Stimulated activated CD8-positive, alpha-beta memory T cell treated with anti-CD3 and anti-CD28 coated beads, Interleukin-7, amount 100 ng/mL, for 1 hour (primary cell): ENCODE measurements at places on chromosomes 11 and 22.

GRCh38 chr22:45441138-45441537 lies 27.6 kb downstream of the RIBC2 start:
- DNase-seq = no peak

DNA sequence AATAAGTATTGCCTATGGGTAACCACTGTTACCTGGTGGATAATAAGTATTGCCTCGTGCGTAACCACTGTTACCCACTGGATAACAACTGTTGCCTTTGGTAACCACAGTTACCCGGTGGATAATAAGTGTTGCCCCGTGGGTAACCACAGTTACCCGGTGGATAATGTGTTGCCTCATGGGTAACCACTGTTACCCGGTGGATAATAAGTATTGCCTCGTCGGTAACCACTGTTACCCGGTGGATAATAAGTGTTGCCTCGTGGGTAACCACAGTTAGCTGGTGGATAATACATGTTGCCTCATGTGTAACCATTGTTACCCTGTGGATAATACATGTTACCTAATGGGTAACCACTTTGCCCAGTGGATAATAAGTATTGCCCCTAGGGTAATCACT lies 9.8 kb upstream of the NXPE4 start:
- DNase-seq = no peak

DNA sequence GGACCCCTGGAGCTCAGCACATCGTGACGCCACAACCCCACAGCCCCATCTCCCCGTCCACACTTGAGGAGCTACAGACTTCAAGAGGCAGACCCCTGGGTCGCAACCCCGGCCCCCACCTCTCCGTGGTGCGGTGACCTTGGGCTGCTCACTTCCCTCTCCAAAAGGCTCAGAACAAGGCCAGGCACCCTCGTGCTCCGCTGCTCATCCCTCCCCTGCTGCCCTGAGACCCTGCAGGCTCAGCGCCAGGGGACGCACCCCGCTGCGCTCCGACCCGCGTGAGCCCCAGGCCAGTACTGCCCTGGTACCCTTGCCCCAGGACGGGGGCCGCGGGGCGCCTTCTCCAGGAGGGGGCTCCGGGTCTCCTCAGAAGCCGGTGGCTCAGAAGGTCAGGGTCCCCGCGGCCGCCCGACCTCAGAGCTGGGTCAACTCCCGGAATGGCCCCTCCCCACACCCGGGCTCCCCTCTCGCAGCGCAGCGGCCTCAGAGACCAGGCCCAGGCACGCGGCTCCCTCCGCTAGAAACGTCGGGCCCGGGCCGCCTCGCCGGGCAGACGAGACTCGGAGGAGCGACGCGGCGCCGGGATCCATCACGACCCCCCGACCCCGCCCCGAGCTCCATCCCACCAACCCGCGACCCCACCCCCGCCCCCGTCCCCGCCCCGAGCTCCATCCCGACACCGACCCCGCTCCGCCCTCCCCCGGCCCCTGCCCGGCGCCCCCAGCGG lies 563 bp downstream of the GATD1 start:
- DNase-seq = no peak

- no peak for DNase-seq
Observed at GRCh38 chr11:63764679-63765647, 3.6 kb downstream of the ZFTA start.

DNA sequence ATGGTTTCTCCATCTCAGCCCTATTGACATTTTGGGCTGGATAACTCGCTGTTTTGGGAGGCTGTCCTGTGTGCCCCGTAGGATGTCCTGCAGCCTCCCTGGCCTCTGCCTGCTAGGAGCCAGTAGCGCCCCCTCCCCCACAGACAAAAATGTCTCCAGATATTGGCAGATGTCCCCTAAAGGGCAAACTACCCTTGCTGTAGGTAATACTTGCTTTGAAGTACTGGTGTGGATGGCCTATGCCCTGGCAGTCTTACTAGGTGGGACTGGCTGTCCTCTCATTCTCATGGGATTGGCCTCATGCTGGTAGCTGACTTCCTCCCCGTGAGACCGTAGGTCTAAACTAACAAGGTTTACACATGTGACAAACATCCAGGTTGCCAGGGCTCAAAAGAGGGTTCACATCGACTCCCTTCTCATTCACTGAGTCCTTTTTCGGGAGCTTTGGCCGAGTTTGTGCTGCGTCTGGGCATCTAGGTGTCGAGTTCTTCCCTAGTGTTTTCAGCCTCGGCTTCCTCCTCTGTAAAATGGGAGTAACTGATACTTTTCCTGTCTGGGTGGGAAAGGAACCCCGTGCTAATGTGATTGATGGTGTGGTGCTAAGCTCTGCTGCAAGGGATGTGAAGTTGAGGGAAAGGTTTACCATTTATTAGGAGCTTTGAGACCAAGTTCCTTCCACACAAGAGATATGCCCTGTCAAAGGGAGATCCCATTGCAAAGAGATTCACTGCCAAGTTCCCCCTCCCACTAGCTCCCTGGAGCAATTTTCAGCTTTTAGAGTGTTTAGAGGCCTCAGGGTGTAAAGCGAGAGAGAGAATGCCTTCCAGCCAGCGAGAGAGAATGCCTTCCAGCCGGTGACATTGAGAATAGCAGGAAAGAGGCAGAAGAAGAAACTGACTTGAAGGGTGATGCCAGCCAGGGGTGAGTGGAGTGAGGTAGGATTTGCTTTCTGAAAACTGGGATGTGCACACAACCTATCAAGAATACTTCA lies 17.0 kb downstream of the PTPRJ start:
- DNase-seq = no peak

- no peak for DNase-seq
Observed at GRCh38 chr22:35522225-35523149, 18.1 kb upstream of the RASD2 start.

GRCh38 chr22:24803064-24803542 lies 2.9 kb upstream of the SGSM1 start:
- DNase-seq = peak; percentile 14

GRCh38 chr11:93668171-93668570 lies 6.7 kb downstream of the CEP295 start:
- no peak for DNase-seq

GRCh38 chr22:38657045-38657909 lies 839 bp downstream of the CBY1 start:
- DNase-seq = no peak

DNA sequence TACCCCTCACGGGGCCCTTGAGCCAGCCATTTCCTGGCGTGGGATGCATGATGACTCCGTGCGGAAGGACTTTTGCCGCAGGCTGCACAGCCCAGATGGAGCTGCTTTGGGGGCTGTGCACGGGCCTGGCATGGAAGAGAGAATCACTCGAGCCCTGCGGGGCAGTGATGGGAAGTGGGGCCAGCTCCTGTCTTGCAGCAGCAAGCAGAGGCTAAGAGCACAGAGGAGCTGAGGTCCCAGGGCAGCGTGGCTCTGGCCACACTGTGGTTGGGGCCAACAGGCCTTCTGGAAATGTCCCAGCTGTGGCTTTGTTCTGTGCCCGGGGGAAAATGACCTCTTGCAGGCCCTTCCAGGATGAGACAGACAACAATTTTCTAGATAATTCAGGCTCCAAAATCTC lies 92.7 kb upstream of the TIMP3 start:
- no peak for DNase-seq

DNA sequence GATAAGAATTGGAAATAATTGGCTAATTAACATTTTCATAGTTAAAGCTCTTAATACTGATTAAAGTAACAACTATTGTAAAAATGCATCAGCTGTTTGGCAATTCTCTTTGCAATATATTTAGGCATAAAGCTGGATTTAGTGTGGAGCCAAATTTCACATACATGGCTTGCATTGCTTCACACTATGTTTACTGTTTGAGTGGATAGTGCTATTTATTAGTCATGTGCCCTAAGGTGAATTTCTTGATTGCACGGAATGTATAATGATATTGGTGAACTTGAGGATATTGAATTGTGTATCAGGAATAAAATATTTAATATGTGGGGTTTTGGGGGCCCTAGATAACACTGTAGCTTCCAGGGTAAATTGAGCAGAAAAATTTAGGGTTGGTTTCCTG lies 100.9 kb downstream of the AASDHPPT start:
- no peak for DNase-seq

- DNase-seq = no peak
Observed at GRCh38 chr11:46071091-46071490, 50.2 kb downstream of the PHF21A start.

DNA sequence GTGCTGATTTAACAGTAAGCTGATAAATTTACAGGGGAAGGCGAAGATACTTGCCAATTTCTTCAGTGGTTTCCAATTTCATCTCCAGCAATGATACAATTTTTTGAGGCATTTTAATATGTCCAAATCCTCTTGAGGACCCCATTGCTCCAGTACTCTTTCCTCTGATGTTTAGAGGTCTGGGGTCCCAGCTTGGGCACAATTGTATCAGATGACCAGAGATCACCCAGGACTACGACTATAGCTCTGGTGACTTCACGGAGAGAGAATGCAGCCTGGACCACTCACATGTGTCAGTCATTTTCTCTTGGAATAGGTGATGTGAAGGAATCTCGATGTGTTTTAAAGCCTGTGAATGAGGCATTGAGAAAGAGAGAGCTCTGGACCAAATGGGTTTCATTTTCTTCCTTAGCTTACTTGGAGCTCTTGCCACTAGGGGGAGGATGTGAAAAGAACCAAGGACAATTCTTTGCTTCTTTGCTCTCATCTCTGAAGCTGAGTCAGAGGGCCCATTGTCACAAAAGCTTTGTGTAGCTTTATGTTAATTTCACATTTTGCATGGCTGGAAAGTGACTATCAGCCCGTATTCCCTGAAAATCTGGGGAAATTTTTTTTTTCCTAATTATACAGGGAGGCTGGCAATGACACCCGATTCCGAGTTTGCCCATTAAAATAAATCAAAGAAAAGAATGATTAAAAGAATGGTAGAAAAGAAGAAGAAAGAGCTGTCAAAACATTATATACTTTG lies 6.7 kb upstream of the CCDC90B start:
- no peak for DNase-seq

GRCh38 chr22:29786031-29786430 lies 18.9 kb downstream of the UQCR10 start:
- no peak for DNase-seq

DNA sequence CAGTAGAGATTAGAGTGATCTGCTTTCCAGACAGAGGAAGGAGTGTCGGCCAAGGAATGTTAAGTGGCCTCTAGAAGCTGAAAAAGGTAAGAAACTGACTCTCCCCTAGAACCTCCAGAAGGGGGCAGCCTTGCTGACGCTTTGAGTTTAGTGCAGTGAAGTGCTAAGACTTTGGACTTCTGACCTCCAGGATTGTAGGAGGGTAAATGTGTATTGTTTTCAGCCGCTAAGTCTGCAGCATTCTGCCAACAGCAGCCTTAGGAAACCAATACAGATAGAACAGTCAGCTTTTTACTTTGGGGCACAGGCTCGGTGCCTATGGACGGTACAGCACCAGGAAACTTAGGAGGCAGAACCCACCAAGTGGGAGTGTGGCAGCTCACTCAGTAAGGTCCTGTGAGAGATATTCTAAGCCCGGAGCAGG lies 3.6 kb upstream of the TBC1D22A start:
- no peak for DNase-seq

- DNase-seq = no peak
Observed at GRCh38 chr11:104623518-104623917, 274.7 kb downstream of the CASP12 start.

DNA sequence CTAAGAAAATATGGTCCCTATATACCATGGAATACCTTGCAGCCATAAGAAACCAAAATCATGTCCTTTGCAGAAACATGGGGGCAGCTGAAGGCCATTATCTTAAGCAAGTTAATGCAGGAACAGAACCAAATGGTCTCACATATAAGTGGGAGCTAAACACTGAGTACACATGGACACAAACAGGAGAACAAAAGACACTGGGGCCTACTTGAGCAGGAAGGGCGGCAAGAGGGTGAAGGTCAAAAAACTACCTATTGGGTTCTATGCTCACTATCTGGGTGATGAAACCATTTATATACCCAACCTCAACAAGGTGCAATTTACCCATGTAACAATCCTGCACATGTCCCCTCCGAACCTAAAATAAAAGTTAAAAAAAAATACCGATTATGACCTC lies 22.5 kb downstream of the GAS2 start:
- DNase-seq = no peak

DNA sequence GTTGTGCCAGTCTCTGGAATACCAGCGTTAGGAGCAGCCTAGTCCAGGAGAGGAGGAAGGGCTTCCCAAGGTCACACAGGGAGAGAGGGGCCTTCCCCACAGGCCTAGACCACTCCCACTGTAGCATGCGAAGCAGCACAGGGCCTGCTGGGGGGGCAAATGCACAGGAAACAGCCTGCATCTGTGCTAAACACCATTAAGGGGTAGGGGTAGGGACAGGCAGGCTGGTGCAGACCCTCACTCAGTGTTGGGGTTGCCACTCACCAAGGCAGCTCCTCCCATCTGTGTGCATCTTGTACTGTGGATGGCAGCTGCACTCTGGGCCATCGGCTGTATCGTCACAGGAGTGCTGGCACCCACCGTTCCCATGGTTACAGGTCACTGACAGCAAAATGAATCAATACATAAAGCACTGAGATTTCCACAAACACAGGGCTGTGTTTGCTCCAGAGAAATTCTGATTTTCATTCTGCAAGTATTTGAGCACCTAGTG lies 24.9 kb downstream of the SCUBE2 start:
- no peak for DNase-seq

DNA sequence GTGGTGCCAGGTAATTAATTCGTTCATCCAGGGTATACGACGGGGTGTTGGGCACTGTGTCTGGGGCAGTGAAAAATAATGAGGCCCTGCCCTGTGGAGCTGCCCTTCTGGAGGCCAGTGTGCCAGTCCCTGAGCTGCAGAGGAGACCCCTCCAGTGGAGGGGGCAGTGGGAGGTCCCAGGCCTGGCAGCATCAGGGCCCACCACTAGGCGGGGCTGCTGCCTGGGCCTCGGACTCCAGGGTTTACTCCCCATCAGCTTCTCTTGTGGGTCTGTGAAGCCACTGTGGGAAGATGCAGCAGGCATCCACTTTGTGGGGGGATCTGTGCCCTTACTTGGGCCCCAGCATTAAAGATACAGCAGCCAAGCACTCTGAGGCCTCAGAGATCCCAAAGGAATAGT lies 17.4 kb upstream of the TMPRSS6 start:
- no peak for DNase-seq

DNA sequence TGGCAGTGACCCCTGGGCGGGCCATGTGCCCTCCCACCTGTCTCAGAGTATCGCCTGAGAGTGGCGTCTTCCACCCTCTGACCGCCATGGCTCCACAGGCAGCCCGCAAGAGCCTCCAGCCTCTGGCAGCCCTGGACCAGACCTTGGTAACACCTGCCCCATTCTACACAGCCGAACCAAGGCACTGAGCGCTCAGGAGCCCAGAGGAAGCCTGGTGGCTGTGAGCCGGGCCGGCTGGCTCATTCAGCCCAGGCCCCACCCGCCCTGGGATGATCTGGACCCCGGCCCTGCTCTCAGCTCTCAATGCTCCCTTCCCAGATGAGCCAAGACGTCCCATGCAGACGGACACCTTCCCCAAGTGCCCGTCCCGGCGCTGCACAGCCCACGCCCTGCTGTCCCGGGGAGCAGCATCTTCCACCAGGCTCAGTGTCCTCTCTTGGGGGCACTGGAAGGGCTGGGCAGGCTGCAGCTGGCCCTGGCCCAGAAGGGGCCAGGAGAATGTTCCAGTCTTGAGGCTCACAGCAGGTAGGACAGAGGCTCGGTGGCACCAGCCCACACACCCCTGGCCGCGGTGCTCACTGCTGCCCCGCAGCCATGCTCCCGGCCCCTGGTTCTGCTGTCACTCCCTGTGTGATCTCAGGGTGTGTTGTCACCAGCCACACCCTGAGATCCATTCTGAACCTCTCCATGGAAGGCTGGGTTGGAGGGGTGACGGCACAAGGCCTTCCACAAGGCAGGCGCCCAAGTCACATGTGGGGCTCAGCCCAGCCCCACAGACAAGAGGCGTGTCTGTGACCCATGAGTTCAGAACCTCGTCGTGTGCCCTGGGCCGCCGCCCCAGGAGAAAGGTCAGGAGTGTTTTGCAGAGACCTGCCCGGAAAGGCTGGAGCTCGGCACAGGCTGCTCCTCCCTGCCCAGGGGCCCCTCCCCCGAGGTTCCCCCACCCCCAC lies 24.2 kb upstream of the PPARA start:
- DNase-seq = no peak
